ENCODE measurements at places on chromosomes 7 and 10.

DNA sequence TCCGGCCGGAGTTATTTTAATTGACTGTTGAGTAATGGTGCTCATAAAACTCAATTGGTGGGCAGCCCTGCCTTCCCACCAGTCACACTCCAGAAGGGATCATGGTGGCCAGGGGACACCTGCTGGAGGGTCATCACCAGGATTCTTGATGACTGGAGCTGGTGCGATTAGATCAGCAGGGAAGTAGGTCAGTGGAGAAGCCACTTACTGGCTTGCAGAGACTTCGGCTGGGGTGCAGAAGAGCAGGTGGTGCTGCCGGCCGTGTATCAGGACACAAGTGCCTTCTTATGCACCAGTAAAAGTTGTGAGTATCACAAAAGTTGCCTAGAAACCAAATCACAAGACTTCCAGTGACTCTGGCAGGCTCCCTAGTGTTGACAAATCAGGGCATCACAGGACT is 82.6 kb upstream of the CHCHD3 start:
- H3K4me1 ChIP-seq = peaks cover 6% of the 10 kb centered on the region
- H3K27ac ChIP-seq = no peak overlapping the region
- no peaks in the 10 kb centered on the region for H3K36me3 ChIP-seq

DNA sequence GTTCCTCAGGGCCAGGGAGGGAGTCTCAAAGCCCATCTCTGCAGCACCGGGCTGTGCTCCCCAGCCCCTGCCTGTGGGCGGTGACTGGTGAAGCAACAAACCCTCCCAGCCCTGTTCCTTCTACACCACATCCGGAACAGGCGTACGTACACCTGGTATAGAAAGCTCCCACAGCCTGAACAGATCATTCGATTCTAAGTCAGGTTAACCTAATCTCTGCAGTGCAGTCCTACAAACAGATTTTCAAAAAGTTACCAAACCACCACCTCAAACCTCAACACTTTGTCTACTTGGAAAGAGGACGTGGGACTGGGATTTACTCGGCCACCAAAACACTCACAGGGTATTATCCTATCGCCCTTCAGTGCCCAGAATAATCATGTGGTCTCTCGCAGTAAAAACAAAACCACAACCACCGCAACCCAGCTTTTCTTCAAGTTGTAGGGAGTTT is 238.4 kb downstream of the DIP2C start:
- H3K36me3 ChIP-seq = peaks cover 4% of the 10 kb centered on the region
- H3K27me3 ChIP-seq = no peaks in the 10 kb centered on the region
- no peak overlapping the region for H3K27ac ChIP-seq

DNA sequence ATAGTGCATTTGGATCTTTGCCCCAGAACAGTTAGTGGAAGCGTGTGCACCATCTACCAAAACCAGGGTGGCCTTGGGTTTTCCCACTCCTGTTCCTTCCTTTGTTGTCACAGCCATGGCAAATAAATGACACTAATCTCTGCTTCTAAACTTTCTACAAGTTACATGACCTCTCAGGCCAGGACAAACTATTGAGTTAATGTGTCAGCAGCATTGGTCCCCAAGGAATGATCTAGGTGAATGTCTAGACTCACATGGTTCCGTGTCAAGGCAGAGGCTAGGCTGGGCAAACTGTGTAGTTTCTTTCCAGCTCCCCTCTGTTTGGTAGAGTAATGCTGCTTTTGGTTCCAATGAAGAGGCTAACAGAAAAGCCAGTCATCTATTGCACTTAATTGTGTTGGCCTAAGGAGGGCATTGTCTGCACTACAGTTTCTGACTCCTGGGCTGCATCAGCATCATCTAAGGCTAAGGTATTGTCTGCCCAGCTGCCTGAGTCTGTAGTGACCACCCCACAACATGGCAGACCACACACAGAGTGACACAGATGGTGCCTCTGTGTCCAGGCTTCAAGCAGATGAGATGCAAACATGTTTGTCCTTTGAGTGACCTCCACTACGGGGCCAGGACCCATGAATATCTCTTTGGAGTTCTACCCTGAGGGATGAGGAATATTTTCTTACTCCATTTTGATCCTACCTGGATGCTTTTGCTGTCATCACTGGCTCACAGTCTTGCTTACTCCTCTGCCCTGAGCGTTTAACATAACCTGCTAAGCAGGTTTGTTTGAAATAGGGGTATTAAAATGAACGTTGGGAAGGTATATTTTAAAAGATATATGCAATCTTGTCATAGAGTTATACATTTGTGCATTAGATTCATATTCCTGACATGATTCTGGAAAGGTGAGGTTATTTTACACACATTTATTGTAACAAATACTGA is 1.7 kb downstream of the CYP3A4 start:
- no peaks in the 10 kb centered on the region for H3K4me1 ChIP-seq
- no peaks in the 10 kb centered on the region for H3K27me3 ChIP-seq
- DNase-seq = no peak
- no peak overlapping the region for H3K27ac ChIP-seq
- H3K4me3 ChIP-seq = no peak overlapping the region

GRCh38 chr10:80579849-80580637 is 42.3 kb downstream of the SH2D4B start:
- no peaks in the 10 kb centered on the region for H3K4me1 ChIP-seq
- no peaks in the 10 kb centered on the region for H3K36me3 ChIP-seq
- no peaks in the 10 kb centered on the region for H3K27me3 ChIP-seq
- no peak for DNase-seq
- no peak overlapping the region for H3K4me3 ChIP-seq

DNA sequence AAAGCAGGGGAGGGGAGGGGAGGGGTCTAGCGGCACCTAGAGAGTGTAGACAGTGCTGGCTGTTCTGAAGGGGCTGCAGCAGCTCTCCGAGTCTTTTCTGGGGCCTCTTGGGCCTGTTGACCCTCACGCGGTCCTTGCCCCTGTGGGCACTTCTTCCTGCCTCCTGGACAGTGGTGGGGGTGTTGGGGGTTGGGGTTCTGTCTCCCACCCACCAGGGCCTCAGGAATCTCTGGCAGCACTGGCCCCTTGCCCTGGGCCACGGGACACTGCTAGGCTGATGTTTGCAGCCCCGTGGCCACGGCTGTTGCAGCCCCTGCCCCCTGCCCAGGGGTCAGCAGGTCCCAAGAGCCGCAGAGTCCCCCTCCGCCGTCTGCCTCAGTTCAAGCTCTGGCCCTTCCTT is 68.9 kb upstream of the INPP5A start:
- no peaks in the 10 kb centered on the region for H3K4me1 ChIP-seq
- no peaks in the 10 kb centered on the region for H3K36me3 ChIP-seq
- no peaks in the 10 kb centered on the region for H3K27me3 ChIP-seq
- no peak for DNase-seq
- no peak overlapping the region for H3K4me3 ChIP-seq
- H3K27ac ChIP-seq = no peak overlapping the region

DNA sequence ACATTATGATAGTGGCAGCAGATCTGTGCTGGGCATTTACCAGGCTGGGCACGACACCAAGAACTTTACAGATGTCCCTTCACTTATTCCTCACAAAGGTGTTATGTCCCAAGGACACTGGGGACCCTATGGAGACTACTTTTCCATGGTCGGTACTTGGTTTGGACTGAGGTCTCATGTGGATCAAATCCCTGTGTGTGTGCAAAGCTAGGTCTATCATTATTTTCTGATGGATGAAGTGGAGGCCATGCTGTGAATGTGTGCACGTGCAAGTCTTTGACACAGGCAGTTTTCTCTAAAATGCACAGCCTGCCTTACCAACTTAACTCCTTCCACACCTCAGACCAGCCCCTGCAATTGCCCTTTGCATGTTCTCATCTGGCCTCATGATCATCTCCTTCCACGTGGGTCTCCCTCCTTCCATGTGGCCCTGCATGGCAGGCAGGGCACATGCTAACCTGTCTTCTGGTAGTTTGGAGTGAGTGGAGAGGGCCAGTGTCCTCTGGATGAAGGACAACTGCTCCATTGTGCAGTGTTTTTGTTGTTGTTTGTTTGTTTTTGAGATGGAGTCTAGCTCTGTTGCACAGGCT is 16.0 kb upstream of the ZNF273 start:
- H3K36me3 ChIP-seq = no peaks in the 10 kb centered on the region
- no peak overlapping the region for H3K4me3 ChIP-seq
- peaks cover 71% of the 10 kb centered on the region for H3K27me3 ChIP-seq

DNA sequence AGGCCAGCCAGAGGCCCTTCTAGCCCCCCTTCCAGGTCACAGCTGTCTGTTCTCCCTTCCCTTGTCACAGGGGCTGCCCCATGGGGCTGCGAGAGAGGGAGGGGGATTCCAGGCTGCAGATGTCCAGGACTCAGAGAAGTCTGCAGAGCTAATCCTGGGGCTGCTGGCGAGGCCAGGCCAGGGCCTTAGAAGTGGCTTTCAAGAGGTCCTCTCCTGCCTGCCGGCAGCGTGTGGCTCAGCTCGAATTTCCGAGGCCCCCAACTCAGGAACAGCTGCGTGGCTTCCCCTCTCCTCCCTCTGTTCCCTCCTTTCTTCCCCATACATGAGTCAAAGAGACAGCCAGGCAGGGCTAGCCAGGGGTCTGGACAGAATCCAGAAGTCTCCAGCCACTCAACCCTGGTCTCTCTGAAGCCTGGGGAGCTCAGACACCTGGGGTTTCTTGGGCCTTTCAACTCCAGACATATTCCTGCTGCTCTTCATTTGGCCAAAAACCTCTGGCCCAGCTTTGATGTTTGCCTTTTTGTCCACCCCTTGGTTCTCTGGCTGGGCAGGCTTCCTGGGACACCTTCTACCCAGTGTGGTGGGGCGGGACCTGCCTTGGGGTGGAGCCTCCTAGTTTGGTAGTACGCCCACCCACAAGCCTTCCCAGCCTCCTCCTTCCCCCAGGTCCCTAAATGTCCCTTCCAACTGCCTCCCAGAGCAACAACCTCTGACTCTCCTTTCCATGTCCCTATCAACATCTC is 21.8 kb upstream of the EIF5AL1 start:
- no peak overlapping the region for H3K27ac ChIP-seq
- no peak overlapping the region for H3K4me3 ChIP-seq
- no peaks in the 10 kb centered on the region for H3K27me3 ChIP-seq
- H3K36me3 ChIP-seq = no peaks in the 10 kb centered on the region
